ENCODE measurements at places on chromosomes 4 and X.
A peak's percentile ranks its signal among the peaks of the same experiment; 100 is the strongest.

- no peak for DNase-seq
These were observed 25.1 kb upstream of the PLAC8 start for GRCh38 chr4:83139514-83140156.

DNA sequence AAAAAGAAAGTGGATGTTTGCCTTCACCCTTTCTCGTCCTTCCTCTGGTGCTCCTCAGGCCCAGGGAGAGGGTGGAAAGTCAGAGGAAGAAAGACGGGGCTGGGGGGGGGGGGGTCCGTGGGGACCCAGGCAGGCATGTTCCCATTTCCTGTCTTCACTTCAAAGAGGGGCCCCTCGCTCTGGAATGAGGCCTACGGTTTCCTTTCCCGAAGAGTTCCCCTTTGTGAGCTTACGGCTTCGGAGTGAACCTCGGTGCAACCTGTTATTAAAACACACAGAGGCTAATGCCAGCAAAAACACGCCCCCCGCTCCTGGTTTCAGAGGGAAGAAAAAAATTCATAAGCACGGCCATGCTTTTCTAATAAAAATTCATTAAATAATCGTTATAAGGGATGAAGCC lies 40.1 kb downstream of the SHOX start:
- no peak for DNase-seq

DNA sequence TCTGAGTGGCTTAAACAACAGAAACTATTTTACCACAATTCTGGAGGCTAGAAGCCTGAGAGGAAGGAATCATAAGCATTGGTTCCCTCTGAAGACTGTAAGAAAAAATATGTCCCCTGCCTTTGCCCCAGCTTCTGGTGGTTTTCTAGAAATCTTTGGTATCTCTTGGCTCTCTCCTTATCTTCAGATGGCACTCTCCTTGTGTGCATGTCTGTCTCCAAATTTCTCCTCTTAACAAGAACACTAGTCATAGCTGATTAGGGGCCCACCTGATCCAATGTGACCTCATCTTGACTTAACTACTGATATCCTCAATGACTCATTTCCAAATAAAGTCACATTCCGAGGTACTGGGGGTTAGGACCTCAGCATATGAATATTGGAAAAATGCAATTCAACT lies 635.0 kb upstream of the NR3C2 start:
- DNase-seq = no peak

DNA sequence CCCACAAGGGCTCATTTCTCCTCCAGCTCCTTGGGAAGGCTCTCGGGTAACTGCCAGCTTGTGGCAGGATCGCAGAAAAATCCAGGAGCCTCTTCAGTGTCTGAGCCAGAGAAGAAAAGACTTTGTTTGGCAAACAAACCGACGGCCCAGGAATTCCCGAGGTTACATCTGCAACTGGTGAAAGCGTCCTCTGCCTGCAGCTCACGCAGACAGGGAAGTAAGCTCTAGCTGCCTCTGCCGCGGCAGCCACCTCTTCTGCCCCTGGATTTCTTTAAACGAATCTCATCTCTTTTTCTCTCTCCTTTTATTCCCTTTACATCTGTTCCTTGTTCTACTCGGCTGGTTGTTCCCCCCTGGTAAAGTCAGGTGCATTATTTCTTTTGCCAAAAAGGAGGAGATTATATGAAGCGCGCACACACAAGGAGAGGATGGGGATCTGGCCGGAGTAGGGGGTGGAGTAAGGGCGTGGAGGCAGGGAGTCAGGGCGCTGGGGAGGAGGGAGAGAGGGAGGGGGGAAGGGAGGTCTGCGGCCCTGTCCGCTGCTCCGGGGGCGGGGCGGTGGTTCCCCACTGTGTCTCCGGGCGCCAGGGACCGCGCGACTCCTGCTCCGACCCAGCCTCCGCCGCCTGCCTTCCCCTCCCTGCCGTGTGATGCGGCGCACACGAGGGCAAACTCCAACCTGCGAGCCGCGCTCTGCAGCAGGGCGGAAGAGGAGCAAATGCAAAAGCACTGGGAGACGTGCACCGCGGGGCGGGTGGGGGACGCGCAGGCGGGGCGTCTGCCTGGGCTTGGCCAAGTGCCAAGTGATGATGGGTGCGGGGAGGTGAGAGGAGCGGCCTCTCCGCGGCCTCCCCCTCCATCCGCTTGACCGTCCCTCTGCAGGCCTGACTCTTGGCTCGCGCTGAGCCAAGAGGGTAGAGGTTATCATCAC lies at the start of gene DCHS2:
Gene DCHS2, minus strand, starts transcription at position 459 of the 931 bp plus-strand sequence. Its CDS starts 444 bp downstream, at position 15.
- DNase-seq = peak; percentile 55

GRCh38 chr4:146273204-146273901 lies 59.0 kb downstream of the REELD1 start:
- no peak for DNase-seq

GRCh38 chr4:55546506-55546755 lies 278 bp downstream of the CLOCK start:
- no peak for DNase-seq

- DNase-seq = no peak
These were observed 128.5 kb downstream of the ATG4A start for GRCh38 chrX:108219949-108220601.

DNA sequence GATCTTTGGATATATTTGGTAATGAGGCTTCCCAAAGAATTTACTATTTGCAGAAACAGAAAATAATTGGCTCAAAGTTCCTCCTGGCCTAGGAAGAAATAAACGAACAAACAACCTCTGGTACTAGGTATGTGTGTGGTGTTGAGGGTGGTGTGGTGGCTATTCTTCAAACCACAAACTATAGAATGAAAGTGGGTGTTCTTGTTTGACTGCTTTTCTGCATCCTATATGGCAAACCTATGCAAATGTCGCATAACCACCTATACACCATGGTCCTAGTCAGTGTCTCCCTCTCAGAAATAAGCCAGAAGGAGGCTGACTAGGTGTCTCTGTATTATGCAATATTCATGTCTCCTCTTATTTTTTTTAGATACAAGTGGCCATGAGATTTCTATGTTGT lies 106.6 kb upstream of the PCDH18 start:
- DNase-seq = no peak

DNA sequence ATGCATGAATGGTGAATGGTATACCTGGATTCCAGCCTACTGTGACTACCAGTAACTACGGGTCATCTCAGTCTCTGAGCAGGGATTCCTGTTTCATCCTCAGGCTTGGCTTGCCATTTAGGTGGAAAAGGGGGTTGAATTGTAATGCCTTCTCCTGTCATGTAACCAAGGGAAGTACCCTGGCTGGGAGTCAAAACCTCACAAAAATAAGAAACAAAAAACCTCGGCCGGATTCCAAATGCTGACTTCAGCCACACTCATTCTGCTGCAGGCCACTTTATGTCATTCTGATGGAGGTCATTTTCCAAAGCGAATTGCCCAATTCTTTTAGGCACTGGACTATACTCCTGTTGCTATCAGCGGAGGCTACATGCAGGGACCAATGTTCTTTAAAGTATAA lies 324.7 kb downstream of the LDB2 start:
- DNase-seq = no peak

- no peak for DNase-seq
These were observed 277.3 kb upstream of the TAPT1 start for GRCh38 chr4:16503421-16504100.

Measured in renal pelvis (tissue), 12 donors.